ENCODE measurements at places on chromosomes 7 and 10.
A peak's percentile ranks its signal among the peaks of the same experiment; 100 is the strongest.

- no peak for DNase-seq
These were observed 35.2 kb downstream of the GBF1 start for GRCh38 chr10:102280397-102281101.

DNA sequence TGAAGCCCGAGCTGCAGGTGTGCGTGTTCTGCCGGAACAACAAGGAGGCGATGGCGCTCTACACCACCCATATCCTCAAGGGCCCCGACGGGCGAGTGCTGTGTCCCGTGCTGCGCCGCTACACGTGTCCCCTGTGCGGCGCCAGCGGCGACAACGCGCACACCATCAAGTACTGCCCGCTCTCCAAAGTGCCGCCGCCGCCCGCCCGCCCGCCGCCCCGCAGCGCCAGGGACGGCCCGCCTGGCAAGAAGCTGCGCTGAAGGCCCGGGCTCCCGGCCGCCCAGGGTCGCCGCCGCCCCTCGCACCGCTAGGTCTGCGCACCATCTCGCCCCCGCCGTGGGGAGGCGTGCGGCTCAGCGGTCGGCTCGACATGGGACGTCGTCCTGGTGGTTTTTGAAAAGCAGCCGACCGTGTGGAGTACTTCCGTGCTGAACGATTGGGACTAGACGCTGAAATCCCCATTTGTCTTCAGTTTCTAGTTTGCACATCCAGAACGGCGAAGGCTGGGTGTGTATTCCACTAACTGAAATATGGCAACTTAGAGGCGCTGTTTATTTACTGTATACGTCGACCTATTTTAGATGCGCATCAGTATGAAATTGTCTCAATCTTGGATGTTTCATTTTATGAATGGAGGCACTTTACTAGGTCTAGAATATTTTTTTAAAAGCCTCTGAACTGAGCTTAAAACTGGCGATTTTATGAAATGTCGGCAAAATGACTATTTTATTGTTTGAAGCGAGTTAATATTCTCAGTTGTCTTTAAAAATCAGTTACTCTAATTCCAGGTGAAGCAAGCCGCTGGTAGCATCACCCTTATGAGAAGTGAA is 1.1 kb downstream of the NANOS1 start:
- peak; percentile 8 for DNase-seq

GRCh38 chr10:77643795-77644468 is 6.3 kb upstream of the KCNMA1 start:
- no peak for DNase-seq

DNA sequence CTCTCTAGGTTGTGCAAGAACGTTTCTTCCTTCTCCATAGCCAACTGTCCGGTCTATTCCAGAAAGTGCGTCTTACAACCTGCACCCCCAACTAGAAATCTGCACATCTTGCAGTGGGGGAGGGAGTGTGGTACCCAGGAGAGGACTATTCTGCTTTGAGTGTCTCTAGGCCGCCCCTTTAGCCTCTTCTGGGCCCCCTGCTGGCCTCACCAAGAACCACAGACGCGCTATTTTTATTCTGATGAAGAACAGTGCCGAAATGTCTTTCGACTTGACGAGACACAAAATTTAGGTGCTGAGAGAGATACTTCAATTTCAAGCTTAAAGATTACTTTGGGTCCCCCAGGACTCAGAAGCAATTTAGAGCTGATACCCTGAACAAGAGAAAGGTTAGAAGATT is 1.0 kb downstream of the CNPY1 start:
- no peak for DNase-seq

- DNase-seq, result no peak
These were observed 8.2 kb downstream of the ANKMY2 start for GRCh38 chr7:16637379-16637778.

DNA sequence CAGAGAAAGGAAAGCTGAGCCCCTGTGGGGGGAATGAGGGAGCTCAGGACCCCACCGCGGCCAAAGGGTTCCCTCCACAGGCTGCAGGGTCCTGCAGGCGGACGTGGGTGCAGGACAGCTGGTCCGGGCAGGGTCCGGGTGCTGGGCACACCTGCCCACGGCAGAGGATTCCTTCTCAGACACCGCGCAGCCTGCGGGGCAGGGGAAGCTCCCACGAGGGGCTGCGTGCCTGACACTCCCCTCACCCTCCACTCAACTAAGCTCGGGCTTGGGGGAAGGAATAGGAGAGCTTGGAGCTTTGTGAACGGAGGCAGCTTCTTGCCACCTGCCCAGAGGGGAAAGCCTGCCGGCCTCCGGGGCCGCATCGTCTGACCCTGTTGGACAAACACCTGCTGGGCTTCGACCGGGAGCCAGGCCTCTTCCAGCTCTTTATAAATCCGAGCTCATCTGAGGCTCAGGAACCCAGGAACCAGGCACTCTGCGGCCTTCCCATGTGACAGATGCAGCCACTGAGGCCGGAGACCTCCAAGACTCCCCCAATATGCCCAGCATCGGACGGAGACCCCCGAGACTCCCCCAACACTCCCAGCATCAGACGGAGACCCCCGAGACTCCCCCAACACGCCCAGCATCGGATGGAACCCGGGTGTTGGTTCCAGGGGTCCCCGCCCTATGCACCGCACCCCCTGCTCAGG is 97.3 kb downstream of the PDGFA start:
- DNase-seq, result no peak

DNA sequence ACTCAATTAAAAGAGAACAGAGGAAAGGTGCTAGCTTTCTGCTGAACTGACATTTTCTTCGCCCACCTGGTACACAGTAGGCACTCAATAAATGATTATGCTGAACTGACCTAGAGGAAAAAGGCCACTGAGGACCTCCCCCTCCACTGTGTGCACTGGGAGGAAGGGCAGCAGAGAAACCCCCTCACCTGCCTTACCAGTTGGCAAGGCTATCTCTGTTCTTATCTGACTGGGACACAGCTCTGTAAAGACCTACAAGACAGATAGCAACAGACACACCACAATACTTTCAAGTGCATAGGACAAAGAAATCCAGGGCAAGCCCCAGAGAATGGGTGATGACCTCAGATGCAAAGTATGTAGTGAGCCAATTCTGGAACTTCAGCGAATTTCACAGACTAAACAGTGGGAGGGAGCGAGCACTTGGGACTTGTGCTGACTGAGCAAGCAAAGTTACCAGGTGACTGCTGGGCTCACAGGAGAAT is 30.4 kb downstream of the PDLIM1 start:
- no peak for DNase-seq

DNA sequence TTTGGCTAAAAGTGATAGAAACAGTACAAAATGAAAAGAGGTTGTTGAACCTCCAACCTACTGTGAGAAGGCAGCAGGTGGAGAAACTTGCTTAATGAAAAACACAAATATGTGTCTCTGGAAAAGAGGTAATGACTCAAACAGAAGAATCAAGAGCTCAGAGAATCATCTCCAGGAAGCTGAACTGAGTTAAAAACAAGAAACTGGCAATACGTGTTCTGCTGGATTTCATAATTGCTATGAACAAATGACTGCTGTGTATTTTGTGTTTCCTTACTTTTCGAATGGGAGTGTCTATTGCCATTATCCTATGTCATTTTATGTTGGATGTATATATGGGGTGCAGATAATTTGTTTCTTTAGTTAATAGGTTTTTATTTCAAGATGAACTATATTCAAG is 401.1 kb downstream of the DGKB start:
- DNase-seq, result no peak

- DNase-seq, result no peak
These were observed 115.3 kb upstream of the BMPER start for GRCh38 chr7:33789871-33790630.

DNA sequence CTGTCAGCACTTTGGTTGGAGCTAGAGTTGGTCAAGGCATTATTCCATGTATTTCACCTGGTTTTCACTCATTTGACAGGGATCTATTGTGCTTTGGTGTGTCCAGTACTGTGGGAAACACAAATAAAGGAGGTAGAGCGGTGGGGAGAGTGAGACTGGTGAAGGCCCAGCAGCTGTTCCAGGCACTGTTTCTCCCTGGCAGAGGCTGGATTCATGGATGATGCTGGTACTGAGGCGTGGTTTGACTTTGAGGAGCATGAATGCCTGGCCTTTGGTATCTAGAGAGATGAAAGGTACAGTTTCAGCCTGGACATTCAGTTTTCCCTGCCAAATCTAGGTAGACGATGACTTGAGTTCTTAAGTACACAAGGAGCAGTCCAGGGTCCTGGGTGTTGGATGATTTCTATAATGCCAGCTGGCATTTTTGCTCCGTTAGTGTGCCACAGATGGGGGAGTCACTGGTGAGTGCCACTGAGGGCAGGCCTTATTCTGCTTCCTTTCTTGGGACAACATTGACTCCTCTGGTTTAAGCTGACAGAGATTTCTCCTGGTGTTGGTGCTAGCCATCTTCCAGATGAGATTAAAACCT is 162.2 kb upstream of the BMPER start:
- DNase-seq, result no peak

DNA sequence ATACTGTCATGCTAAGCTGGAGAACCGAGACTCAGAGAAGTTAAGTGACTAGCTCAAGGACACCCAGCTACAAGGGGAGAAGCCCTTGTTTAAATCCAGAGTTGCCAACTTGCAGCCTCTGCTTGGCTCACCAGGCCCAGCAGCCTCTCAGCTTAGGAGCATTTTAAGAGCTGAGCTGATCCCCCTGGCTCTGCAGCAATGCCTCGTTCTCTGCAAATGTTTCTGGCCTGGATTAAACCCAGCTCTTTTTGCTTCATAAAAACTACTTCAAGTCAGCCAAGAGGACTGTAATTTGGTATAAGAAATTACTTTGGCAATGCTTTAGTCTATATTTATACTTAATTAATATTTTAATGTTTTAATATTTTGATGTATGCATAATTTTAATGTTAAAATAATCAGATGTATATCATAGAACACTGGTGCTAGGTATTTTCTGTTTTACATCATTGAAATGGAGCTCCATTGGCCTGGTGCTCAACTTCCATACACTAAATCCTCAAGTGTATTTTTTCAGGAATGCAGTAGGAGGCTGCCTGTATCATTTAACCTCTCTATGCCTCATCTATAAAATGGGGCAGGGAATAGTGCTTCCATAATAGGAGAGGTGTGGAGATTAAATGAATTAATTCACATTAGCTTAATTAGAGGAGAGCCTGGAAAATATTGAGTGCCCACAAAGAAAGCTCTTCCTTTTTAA is 184.2 kb downstream of the EMX2 start:
- no peak for DNase-seq

- DNase-seq, result no peak
These were observed 60.5 kb downstream of the SEMA3C start for GRCh38 chr7:80858141-80858903.

DNA sequence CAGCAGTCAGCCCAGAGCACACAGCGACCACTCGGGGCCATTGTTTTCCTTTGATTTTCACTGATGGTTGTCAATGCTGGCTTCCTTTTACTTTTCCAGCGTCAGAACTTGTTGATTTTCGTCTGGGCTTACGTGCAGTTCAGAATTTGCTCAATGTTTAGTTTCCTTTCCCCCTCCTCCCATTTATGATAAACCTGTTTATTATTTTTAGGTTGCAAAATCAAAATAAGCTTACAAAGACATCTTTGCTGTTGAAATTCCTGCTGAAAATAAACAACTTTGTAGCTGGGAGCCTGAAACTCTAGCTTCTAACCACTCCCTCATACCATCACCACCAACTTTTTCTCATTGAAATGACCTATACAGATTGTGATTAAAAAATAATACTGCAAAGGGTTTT is 83.1 kb upstream of the LYZL1 start:
- DNase-seq, result no peak

- no peak for DNase-seq
These were observed 45.5 kb upstream of the PRSS1 start for GRCh38 chr7:142703655-142704305.

- no peak for DNase-seq
These were observed 129.1 kb downstream of the THSD7A start for GRCh38 chr7:11702938-11703337.

GRCh38 chr7:144820552-144820951 is 15.3 kb downstream of the TPK1 start:
- no peak for DNase-seq

GRCh38 chr10:22849077-22849805 is 78.6 kb upstream of the ARMC3 start:
- DNase-seq, result no peak

DNA sequence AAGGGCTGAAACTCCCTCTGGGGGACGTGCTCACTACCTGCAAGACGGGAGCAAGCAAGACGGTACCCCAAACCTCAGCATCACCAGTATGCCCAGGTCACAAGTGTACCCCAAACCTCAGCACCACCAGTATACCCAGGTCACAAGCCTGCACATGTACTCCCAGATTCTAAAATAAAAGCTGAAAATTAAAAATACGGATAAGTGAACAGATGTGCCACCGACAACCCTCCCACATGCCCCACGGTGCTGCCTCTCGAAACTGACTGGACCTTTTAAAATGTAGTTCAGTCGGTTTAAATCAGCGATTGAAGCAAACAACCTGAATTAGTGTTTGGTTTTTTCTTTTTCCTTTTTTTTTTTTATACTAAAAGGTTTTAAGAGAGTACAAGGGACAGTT is 566.5 kb downstream of the DNAJB6 start:
- DNase-seq, result no peak

- DNase-seq, result no peak
These were observed 9.7 kb downstream of the SP8 start for GRCh38 chr7:20776942-20777341.

GRCh38 chr10:91681361-91682276 is 48.7 kb upstream of the PPP1R3C start:
- DNase-seq, result no peak

DNA sequence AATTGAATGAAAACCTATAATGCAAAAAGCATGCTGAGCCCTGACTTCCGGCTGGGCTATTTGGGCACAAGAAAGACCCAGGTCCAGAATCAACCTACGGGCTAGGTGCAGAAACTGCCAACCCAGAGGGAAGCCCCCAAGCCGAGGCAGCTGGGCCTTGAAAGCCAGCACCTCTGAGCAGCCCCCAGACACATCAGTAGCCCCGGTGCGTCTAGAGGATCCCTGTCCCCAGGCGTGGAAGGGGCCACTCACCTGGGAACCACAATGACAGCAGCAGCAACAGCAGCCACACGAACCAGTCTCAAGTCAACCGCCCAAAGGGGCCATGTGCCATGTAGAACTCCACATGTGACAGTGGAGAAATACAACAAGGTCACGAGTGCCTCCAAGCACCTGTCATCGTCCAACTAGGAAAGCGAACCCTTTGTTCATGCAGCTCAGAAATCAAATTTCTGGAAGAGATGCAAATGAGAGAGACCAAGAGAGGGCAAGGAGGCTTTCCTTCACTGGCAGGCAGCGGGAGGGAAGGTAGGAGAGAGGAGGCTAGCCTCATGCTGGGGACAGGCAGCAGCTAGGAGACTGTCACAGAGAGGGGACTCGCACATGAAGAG is 57.5 kb upstream of the CHST15 start:
- DNase-seq, result no peak

DNA sequence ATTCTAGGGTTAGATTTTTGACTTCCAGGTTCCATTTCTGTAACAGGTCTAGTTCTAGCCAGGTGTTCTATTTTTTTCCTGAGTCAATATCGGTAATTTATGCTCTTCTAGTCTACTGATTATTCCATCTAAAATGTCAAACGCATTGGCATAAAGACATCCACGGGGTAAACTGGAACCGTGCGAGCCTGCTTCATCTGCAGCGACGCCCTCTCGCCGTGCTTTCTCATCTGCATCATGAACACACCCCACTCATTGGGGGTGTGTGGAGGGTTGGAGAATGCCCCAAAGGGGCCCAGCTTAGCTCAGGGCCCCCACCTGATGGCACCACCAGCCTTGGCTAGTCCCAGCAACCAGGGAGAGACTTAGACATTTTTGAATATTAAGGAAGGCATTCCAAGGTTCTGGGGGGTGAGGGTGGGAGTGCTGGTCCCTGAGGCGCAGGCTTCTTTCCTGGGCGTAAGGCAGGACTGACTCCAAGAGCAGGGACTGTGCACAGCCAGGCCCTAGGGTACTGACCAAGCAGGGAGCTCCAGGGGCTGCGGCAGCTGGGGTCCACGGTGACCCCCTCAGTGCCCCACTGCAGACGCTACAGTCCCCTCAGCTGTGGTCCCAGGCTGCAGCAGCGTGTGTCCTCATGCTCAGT is 12.9 kb upstream of the CRYGN start:
- no peak for DNase-seq

All from activated naive CD4-positive, alpha-beta T cell (primary cell).